IMR-90 (cell line): ENCODE measurements at places on chromosomes 7 and 10.

DNA sequence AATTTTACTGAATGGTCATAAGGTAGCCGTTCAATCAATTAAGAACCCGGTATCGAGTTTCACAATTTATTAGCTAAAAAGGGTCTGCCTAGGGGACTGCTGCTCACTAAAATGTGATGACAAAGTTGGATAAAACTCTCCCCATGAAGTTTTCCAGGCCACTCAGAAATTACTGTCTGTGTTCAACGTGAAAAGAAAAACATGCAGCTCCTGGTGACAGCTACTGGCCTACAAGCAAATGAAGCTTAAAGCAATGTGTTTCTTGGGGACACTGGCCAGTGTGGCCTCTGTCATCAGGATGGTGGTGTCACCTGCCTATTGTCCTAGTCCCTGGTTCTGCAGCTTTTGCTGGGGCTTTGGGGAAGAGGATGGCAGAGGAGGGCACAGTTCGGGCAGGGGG lies 222.6 kb downstream of the WDR11 start:
- DNase-seq, result no peak

DNA sequence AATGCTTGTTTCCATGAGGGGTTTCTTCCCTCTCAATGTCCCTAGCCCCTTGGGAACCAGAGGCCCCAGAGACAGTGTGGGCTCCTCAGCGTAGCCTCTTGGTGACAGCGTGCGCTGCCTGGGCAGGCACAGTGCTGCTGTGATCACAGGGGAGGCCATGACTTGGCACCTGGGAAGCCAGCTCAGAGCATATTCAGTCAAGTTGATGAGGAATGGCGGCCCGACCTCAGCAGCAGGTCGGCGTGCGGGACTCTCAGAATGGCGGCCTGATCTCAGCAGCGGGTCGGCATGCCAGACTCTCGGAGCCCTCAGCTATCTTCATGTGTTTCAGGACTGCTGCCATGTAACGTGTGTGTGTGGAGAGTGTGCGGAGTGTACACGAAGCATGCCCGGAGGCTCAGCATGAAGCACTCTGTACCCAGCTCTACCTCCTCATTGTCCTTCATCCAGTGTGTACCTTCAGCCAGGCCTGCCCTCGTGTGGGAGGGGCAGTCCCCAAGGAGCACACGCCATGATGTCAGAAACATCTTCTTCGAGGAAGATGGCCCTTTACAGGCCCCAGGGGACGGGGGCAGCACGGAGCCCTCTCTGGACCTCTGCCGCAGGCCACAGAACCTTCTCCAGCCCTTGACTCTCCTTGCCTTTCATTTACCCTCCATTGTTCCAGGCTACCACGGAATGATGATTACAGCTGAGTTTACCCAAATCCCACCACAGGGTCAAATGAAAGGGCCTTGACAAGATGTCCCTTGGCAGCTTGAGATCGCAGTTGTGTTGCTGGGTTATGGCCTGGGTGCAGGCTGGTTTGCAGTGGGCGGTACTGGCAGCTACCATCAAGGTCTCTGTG lies 130.4 kb downstream of the SMURF1 start:
- DNase-seq, result no peak

GRCh38 chr10:37344413-37344812 lies 219.0 kb downstream of the ANKRD30A start:
- no peak for DNase-seq

DNA sequence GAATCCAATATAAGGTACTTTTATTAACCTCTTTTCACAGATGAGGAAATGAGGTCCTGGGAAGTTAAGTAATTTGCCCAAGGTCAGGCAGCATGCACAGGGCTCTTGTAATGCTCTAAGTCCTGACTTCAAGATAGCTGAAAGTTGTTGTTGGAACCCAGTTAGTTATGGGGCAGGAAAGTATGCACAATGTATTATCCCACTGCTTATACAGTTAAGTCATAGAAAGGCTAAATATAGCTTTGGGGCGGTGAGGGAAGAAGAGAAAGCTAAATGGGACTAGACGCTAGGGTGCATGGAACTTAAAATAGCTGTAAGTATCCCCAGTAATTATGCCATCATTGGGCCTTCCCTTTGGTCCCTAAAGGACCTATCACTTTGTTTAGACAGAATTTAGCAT lies 9.2 kb downstream of the GLCCI1 start:
- peak; percentile 55 for DNase-seq

DNA sequence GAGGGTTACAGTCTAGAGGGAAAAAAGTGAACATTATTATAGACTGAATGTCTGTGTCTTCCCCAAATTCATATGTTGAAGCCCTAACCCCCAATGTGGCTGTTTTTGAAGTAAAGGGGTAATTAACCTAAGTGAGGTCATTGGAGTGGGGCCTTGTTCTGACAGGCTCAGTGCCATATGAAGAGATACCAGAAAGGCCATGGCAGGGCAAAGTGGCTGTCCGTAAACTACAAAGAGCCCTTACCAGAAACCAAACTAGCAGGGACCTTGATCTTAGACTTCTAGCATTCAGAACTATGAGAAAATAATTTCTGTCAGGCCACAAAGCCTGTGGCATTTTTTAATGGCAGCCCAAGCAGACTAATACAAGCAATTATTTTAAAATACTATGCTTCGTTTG lies 8.7 kb downstream of the TMEM209 start:
- no peak for DNase-seq

DNA sequence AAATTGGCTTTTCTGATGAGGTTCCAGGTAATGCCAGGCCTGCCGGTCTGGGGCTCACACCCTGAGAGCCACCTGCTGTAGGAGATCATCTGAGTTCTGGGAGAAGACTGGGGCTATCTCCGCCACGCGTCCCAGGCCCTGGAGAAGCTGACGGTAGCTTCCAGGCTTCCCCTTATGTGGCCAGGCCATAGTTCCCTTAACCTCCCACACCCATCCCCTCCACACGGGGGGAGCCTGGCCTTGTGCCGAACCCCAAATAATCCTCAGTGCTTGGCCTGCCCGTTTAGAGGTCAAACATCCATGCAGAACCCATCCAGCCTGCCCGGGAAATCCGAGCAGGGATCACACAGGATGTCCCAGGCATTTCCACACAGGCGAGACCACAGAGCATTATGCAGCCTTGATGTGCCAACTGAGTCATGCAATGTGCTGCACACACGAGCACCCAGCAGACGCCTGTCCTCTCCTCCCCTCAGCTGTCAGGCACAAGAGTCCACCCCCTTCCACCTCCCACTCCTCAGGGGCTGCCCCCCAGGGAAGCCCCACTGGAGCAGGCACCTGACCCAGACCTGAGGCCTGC lies 176.2 kb downstream of the PRKAG2 start:
- DNase-seq, result peak; percentile 62

GRCh38 chr10:50992356-50992901 lies 81.9 kb upstream of the PRKG1 start:
- DNase-seq, result peak; percentile 31

DNA sequence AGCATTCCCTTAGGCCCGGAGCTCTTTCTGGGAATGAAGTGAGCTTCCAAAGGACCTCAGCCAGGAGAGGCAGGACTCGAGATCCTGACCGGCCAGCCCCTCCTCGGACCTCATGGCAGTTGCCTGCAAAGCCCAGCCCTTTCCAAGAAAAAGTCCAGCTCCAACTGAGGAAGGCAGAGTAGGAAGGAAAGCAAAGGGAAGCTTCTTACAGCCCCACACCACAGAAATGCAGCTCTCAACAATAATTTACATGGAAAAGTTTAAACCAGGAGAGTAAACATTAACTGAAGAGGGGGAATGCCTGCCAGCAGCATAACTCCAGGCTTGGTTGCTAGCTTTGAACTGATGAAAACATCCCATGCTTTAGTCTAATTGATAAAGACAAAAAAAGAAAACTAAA lies 153.9 kb upstream of the PFKP start:
- no peak for DNase-seq

DNA sequence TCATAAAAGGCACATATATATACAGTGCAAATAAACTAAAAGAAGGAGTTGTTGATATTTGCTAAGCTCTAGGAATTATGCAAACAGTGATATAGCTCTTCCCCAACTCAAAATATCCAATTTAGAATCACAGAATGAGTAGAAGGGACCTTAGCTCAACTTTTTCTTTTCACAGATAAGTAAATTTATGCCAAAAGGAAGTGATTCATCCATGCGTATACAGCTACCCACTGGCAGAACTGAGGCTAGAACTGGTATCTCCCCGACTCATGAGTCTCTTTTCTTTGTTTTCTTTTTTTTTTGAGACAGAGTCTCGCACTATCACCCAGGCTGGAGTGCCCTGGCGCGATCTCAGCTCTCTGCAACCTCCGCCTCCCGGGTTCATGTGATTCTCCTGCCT lies 54.2 kb upstream of the SVIL start:
- DNase-seq, result peak; percentile 84

DNA sequence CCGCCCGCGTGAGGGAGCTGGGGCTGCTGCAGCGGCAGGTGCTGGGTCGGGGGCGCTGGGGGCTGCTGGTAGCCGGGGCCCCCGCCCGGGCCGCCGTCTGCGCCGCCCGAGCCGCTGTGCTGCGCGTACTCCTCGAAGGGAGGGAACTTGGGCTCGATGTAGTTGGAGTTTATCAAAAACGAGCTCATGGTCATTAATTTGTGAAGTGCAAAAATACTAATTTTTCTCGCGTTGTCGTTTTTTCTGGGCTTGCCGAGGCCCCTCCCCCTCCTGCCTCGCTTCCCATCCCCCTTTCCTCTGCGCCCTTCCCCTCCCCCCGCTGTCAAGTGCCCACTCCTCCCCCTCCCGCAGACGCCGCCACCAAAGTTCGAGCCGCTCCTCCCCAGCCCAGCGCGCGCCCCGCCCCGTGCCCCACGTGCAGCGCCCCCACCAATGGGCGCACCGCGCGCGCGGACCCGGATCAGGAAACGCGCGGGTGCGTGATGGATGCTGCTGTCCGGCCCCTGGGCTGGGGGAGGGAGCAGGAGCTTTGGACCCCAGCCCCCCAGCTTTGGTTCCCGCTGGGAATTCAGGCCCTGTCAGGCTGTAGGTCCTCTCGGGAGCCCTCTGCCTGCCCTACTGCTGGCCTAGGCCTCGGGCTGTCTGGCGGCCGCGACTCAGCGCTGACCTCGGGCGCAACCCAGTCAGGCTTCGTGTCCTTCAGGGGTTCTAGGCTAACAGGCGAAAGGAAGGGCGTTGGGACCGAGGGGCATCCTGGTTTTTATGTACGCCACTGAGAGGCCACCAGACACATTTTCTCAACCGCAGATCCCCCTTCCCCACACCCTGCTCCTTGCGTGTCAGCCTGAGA lies at the start of gene HOXA4:
HOXA4 (minus strand) TSS at position 218 of the 850 bp plus-strand sequence; CDS start at position 194, 24 bp downstream.
- DNase-seq, result peak; percentile 83

- DNase-seq, result peak; percentile 15
Observed at GRCh38 chr10:31051703-31052102, 20.0 kb upstream of the ZNF438 start.

DNA sequence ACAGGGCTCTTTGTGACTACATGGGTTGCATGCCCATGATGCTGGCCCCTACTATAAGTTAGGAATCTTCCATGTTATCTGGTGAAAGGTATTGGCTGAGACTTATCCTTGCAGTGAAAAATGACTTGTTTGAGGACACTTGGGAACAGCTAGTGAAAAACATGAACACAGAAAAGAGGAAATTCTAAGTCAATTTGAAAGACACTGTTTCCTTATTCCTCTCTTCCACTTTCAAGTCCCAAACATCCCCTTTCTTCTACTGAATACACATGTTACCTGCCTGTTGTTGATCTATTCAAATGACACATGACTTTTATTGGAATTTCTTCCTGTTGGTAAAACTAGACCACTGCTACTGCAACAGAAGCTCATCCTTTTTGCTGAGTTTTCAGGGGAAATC lies 29.5 kb upstream of the PRKCQ start:
- no peak for DNase-seq

- DNase-seq, result no peak
Observed at GRCh38 chr7:37494926-37495325, 46.3 kb upstream of the ELMO1 start.

- no peak for DNase-seq
Observed at GRCh38 chr7:26443751-26444150, 152.1 kb downstream of the SNX10 start.

GRCh38 chr7:24754906-24755506 lies 2.3 kb downstream of the GSDME start:
- DNase-seq, result no peak

GRCh38 chr7:119903085-119903484 lies 369.9 kb upstream of the KCND2 start:
- DNase-seq, result no peak

DNA sequence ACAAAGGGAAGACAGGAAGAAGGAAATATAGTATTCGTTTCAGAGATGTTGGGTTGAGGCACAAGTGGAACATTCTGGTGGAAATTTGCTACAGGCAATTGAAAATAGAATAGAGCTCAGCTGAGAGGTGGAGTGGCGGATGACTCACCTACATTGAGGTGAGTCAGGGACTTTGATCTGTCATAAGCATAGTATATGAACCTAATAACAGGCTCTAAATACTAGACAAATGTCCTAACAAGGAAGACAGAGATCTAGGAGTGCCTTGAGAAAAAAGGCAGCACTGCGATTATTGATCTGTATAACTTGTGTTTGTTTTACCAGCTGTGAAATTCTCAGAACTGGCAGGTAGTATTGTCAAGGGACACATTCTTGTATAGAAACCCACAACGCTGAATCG lies 907 bp upstream of the IFRD1 start:
- DNase-seq, result peak; percentile 47

GRCh38 chr7:33854178-33854577 lies 51.2 kb upstream of the BMPER start:
- DNase-seq, result peak; percentile 73

- DNase-seq, result no peak
Observed at GRCh38 chr10:50648089-50648934, 24.6 kb upstream of the SGMS1 start.

DNA sequence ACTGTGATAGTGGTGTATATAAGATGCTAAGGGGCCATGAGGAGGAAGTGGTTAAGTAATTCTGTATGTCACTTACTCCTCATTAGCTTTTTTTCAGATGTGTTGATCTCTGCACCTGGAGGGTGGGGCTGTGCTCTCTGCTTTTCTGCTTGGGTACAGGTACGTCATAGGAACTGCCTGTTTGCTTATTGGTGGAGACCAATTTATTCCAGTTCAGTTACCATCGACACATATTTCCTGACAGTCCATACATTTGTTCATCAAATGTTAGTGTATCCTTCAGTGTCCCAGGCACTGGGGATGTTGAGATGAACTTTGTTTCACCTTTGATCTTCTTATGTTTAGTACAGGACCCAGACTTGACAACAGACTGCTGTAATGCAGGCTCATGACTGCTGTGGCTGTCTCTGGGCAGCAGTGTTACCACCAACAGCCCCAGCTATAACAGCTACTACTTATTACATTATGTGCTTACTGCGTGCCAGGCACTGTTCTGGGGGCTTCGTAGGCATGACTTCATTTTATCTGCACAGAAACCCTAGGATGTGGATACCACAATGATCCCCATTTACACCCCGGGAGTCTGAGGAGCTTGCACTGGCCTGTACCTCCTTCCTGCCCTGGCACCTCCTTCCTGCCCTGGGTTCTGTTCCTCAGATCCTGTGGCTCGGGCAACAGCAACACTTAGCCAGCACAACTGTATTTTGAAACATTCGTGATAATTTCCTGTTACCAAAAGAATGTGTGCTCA lies 87.4 kb downstream of the BUB3 start:
- DNase-seq, result no peak

GRCh38 chr10:59143544-59143943 lies 32.9 kb upstream of the PHYHIPL start:
- no peak for DNase-seq

- DNase-seq, result no peak
Observed at GRCh38 chr10:91127341-91128082, 93.0 kb upstream of the PCGF5 start.

GRCh38 chr7:50455658-50456057 lies 5.5 kb upstream of the FIGNL1 start:
- DNase-seq, result no peak
